ENCODE measurements at places on chromosomes 7 and 10. TPM values are rescaled to one million over a fixed set of nuclear protein-coding genes. Genes with fewer than 3 reads are reported as not detected.

The CRPPA gene
- total RNA-seq: 6.9 TPM

The GHRHR gene
- total RNA-seq: not detected

The CC2D2B gene
- 2.2 TPM for total RNA-seq

GRCh38 chr7:34011696-34012095 lies 106.4 kb downstream of the BMPER start:
- DNase-seq: no peak

- DNase-seq: no peak
Observed at GRCh38 chr10:60963441-60964256, 19.7 kb upstream of the RHOBTB1 start.

- no peak for DNase-seq
Observed at GRCh38 chr10:52875336-52875735, 102.8 kb upstream of the MBL2 start.

DNA sequence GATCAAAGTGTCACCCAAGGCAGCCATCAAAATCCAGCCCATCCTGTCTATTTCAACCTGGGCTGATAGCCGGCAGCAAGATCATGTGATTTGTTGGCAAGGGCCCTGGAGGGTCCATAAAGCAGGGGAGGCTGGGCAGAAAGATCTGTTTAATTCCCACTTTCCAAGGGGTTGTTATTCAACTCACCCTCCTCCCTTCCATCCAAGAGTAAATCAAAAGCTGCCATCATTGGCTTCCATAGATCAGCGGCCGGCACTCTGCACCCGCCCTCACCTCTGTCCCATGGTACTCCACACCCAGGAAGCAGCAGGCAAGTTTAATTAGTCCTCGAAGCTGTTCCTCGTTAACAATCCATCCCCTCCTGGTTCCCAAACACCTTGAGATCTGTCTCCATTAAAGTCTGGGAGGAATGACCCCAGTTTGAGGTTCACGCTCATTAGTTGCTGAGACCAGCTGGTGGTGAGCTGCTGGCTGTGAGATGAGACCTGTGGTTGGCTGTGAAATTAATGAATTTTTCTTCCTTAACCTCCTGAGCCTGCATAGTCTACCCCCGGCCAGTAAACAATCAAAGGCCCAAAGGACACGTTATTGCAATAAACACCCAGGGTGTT lies 120.6 kb upstream of the CHST15 start:
- no peak for DNase-seq

DNA sequence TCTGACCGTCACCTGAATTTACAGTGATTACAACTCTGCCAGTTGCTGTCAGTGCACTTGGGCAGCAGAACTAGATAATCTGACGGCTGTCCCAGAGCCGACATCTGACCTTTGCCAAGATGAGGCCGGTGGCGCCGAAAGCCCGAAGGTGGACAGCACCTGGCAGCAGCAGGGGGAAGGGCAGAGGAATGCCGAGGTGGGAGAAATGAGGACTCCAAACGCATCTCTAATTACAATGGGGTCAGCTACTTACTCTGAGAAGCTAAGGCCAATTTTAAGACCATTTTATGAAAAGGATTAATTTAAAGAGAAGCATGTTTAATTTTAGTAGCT lies 33.8 kb downstream of the TRIM8 start:
- no peak for DNase-seq

DNA sequence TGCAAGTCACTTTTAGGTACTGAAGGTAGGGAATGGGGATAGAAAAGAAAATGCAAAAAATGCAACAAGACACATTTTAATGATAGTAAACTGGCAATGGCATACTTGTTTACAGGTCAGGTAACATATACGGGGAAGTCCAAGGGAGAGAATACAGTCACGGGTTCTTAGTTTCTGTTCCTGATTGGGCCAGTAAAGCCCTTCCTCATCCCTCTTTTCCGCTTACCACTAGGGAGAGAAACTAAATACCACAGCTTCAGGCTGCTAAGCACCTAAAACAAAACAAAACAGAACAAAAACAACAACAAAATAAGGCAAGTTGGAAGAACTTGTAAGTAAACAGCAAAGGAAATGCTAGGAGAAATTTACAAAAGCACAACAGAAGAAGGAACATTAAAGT lies 65.2 kb upstream of the OGDHL start:
- DNase-seq: no peak

- DNase-seq: no peak
Observed at GRCh38 chr7:8094164-8095140, 125.9 kb downstream of the GLCCI1 start.

DNA sequence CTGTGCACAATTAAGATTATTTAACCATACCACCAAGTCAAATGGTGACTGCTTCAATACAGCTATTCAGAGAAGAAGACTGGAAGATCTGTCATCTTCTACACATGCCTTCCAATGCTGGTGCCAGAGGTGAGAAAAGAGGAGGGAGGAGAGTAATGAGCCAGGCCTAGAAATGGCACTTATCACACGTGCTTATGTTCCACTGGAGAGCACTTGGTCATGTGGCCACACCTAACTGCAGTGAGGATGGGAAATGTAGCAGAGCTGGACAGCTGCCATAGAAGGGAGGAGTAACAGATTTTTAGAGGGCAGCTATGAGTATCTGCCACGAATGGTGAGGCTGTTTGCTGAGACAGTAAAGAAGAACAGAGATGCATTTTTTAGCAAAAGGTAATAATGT lies 77.1 kb downstream of the MPLKIP start:
- DNase-seq: peak; percentile 49
